ENCODE measurements at places on chromosomes 7 and 10.

DNA sequence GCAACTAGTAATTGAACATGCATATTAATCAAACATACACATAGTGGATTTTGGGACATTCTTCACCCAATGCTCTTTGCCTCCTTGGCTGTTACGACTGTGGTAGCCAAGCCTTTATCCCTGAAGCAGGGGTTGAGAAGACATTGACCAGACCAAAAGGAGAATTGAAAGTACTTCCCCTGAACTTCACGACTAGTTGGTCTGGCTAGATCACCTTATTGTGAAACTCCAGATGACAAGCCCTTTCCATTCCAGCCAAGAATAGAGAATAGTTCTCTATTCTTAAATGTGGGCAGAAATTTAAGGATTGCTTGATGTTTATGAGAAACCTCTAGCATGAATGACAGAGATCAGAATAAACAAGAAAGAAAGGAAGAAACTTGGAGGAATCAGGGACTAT, 97.0 kb downstream of the LRMDA start:
- no peak for DNase-seq

- no peak for DNase-seq
Measured at GRCh38 chr7:51308265-51308664, 8.3 kb downstream of the COBL start.

DNA sequence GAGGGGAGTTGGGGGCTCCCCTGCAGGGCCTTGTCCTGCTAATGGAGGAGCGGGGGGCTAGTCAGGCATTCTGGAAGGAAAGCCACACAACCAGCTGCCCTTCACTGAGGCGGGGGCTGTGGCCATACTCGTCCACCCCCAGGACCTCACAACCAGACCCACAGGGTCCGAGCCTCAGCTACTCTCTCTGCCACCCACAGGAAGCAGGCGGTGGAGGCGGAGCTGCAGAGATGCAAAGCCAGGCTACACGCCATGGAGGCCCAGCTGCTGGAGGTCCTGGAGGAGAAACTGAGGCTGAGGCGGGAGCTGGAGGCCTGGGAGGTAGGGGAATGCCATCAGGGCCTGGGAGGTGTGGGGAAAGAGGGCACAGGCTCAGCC, 3.1 kb downstream of the ABHD11 start:
- DNase-seq, result no peak

DNA sequence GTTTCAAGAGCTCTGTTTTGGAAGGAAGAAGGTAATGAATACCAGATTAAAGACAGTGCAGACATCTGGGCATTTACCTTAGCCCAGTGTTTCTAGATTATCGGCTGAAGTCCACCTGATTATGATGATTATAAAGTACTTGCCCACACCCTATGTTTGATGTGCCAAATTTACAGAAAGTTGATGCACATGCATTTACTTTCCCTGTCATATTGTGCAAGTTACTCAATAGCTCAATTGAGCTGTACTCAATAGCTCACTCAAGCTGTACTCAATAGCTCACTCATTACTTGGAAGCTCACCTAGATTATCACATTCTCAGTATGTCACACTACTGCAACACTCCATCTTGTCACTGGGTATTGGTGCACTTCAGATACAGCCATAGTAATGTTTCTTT, 13.5 kb downstream of the MGAM start:
- DNase-seq, result no peak

DNA sequence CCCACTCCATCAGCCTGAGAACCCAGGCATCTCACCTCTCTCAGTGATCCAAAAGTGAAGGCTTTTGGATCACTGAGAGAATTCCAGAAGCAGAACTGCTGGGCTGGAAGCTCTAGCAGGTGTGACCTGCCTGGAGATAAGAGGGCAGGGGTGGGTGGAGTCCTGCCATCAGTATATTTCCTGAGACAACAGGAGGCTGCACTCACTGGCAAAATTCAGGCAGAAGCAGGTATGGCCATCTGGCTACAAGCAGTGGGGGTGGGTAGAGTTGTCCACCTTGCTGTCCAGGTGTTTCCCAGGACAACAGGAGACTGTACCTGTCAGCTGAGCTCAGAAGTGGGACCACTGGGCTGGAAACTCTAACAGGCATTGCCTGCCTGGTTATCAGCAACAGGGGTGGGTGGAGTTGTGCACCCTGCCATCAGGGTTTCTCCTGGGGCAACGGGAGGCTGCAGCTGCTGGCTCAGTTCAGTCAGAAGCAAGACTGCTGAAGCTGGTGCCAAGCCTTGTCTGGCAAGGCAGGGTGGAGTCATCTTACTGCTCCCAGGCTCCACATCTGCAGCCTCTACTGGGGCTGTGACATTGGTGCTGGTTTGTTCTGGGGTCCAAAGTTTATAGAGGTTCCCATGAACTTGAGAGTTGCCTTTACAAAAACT, 47.2 kb upstream of the SFTPD start:
- DNase-seq, result no peak
